ENCODE measurements at places on chromosomes 13 and 19.

GRCh38 chr13:98405107-98405571, 171.8 kb downstream of the STK24 start:
- DNase-seq = no peak

DNA sequence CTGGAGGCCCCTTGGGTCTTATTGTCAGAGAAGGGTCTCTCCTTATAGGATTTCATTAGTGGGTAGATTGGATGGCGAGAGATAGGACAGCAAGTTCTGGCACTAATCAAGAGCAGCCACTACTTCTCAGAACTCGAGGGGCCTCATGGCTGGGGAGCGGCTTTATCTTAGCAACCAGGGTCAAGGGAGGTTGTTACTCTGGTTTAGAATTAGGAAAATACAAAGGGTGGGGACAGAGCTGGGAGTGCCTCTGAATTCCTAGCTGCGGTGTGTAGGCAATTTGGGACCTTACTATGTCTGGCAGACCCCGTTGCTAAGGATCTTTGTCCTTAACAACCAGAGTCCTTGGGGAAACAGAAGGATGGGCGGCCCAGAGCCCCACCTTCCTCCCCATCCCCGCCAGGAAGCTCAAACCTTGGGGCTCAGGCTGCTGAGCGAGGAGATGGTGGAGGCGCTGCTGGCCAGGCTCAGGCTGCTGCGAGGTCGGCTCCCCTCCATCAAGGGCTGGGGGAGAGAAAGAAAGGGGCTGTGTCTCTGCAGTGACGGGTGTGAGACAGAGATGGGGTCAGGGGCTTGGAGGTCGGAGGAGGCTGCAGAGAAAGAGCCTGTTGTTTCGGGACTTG, 1.2 kb downstream of the PLEKHA4 start:
- no peak for DNase-seq

- peak; percentile 86 for DNase-seq
Observed at GRCh38 chr19:48724796-48725753, 5.5 kb upstream of the MAMSTR start.

- peak; percentile 23 for DNase-seq
Observed at GRCh38 chr13:43132257-43132656, 108.9 kb downstream of the DNAJC15 start.

- no peak for DNase-seq
Observed at GRCh38 chr19:18203408-18203862, 407 bp downstream of the RAB3A start.

DNA sequence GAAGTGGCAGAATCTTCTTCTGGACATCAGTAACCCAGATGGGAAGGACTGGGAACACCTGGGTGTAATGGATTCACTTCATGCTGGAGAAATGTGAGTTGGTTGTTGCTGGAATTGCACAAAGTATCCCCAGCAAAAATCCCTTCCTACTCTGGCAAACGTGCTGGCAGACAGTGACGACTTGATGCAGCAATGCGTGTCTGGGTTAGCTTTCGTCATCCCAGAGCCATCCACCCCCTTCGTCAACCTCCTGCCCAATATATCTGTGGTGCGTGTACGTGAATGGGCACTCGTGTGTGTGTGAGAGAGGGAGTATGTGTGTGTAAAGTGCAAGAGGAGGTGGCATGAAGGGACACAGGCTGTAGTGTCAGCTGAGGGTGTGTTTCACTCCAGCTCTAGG, 70.9 kb downstream of the TM9SF2 start:
- no peak for DNase-seq

- no peak for DNase-seq
Observed at GRCh38 chr13:71045101-71045500, 821.9 kb downstream of the DACH1 start.

- no peak for DNase-seq
Observed at GRCh38 chr19:3457528-3458228, 22.6 kb downstream of the SMIM24 start.

DNA sequence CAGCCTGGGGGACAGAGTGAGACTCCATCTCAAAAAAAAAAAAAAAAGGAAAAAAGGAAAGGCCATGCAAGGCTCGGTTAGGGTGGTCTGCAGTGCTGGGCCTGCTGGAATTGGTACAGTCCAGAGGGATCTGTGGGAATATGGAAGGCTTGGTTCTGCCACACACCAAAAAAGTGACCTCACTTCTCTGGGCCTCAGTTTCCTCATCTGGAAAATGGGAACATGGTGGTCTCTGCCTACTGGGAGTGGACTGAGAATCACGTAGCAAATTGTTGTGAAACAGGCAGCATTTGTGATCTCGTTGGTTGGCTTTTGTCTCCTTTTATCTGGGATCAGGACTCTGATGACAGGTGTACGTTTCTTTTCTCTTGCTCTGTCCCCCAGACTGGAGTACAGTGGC, 7.5 kb downstream of the DNM2 start:
- no peak for DNase-seq

DNA sequence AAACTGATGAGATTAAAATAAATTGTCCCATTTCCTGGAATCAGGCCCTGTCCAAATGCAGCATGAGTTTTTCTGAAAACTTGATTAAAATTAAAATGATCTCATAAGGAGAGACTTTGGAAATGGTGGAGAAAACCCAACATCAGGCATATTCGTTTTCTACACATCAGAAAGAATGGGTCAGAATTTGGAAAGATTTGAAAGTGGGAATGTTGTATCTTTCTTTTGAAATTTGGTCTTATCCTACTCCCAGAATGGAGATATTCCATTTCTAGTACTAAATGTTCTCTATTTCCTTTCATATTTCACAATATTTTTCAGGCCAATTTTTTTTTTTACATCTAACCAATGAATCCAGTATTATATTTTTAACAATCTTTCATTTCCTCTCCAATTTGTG, 223.9 kb upstream of the RXFP2 start:
- DNase-seq = no peak

GRCh38 chr13:23609414-23609760, 39.2 kb downstream of the TNFRSF19 start:
- peak; percentile 23 for DNase-seq

DNA sequence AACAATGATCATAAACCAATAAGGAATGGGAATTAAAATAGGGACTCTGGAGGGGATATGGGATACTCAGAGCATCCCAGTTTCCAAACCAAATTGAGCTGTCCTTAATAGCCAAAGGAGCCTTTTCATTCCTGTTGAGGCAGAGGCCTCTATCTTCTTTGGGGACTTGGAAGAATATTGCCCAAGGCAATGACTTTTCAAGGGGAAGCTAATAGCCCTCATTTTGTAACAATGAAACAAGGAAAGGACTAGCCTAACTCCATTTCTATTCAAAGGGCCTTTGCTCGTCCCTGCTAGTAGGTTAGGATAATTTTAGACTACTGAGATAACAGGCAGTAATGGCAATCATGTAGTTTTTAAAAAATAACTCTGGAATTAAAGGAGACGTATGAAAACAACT, 789.8 kb upstream of the SLITRK5 start:
- no peak for DNase-seq

DNA sequence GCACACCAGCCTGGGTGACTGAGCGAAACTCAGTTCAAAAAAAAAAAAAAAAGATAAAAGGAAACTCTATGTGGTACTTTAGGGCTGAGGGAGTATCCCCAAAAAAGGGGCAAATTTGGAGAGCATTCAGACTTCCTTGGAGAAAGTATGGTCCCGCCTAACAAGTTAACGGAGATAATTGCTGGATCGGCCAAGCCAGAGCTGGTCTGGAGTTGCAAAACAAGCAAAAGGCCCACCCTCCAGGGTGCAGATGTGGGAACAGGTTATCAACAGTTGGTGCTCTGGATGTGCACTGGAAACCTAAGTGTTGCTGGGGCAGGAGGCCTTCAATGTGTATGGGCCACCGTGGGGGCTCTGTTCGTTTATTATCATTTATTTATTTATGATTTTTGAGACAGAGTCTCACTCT, 2.8 kb downstream of the IQCN start:
- DNase-seq = peak; percentile 74

- DNase-seq = no peak
Observed at GRCh38 chr13:77185721-77186120, 141.2 kb downstream of the MYCBP2 start.

DNA sequence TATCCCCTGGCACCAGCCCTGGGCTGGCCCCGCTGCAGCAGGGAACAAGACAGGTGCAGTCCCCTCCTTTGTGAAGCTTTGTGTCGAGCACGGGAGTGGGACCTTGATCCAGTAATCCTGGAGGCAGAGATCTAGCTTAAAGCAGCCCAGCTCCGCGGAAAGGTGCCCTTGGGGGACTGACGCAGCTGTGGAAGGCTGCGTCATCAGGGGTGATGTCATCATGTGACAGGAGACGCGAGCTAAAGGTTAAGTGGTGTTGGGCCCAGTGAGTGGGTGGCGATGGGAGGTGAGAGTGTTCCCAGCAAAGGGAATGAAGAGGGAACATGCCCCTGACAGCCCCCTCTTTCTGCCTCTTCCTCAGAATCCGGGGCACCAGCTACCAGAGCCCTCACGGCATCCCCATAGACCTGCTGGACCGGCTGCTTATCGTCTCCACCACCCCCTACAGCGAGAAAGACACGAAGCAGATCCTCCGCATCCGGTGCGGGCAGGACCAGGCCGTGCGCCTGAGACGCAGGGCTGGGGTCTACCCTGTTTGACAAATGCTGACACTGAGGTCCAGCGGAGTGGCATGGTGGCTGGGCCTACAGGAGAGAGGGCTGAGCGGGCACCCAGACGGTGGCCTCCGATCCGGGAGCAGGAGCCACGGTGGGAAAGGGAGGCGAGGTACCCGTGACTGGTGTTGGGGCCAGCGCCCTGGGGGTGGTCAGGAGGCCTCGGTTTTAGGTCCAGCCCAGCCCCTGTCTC, 2.6 kb downstream of the LHB start:
- no peak for DNase-seq

DNA sequence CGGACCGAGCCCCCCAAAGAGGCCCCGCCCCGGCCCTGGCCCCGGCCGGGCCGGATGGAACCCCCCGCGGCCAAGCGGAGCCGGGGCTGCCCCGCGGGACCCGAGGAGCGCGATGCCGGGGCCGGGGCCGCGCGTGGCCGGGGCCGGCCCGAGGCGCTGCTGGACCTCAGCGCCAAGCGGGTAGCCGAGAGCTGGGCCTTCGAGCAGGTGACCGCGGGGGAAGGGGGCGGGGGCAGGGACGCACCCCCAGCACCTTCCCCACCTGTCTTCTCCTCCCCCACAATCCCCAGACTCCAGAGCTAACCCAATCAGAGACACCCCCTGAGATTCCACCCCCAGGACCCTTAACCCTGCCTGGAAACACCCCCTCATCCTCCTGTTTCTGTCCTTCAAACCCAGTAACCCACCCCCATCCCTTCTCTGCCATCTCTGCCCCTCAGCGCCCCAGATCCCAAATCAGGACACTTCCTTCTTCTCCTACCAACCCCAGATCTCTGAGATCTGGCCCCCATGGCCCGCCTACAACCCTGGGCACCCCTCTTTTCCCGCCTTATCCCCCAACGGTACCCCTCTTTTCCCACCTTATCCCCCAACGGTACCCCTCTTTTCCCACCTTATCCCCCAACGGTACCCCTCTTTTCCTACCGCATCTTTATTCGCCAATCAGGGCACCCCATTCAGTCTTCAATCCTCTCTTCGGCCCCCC, 505 bp downstream of the ZSWIM4 start:
- DNase-seq = no peak

GRCh38 chr19:6003976-6004375, 26.0 kb upstream of the RANBP3 start:
- DNase-seq = no peak

DNA sequence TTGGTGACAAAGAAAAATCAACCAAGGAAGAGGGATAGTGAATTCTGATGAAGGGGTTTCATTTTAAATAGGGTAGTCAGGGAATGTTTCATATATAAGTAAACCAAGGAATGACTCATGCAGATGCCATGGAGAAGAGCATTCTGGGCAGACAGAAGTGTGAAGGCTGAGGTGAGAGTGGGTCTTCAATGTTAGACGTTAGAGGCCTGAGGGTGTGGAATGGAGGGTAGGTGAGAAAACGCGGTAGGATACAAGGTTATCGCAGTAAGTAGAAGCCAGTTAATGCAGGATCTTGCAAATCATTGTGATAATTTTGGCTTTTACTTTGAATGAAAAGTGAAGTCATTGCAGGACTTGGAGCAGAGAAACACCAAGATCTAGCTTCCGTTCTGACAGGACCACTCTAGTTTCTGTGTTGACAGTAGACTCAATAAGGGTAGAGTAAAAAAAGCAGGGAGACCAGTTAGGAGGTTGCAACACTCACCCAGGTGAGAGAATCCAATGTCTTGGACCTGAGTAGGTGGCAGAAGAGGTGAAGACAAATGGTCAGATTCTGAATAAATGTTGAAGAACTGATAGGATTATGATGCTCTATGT, 225.2 kb upstream of the TMTC4 start:
- DNase-seq = no peak

- no peak for DNase-seq
Observed at GRCh38 chr13:95480791-95481780, 71.4 kb upstream of the CLDN10 start.

DNA sequence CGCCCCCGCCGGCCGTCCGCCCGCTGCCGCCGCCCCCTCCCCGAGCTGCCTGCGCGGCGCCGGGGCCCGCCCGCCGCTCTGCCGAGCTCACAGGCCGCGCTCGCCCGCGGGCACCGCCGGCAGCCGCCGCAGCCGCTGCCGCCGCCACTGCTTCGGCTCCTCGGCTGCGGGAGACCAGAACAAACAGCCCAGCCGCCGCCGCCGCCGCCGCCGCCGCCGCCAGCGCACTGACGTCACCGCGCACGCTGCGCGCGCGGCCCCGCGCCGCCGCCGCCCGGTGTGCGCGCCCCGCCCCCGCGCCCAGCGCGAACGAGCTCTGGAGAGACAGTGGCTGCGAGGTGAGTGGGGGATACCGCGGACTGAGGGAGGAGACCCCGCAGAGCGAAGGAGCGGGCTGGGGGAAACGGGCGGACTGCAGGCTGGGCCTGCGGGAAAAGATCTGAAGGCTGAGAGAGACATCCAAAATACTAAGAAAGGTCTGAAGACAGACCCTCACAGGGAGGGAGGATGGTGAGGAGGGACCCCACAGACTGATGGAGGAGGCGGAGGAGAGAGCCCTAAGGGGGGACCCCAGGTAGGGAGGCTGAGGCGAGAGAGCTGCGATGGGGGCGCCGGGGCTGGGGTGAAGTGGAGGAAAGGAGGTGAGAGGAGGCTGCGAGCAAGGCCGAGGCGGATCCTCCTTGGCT, at the start of gene BRD4:
Gene BRD4 (minus strand): TSS at position 229 of the 686 bp plus-strand sequence. CDS start 59,440 bp downstream, outside the sequence.
- peak; percentile 89 for DNase-seq

DNA sequence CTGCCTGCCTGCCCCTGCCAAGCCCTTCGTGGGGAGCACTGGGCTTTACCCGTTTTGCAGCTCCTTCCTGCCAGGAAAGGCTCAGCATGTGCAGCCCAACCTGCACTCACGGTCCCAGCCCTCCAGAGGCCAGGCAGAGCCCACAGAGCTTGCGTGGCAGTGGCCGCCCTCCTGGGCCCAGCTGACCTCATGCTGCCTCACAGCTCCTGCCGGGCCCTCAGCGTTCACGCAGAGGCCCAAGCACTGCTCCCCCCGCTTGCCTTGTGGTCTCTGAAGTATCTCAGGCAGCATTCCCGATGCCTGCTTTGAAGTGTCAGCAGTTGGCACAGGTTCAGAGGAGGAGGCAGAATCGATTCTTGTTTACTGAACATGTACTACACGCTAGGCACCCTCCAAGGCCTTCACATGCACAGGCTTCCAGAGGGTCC, 32.5 kb downstream of the CAPN12 start:
- DNase-seq = no peak

All from B cell (primary cell).